Stimulated activated CD4-positive, alpha-beta T cell treated with anti-CD3 and anti-CD28 coated beads, TNF-alpha, amount 100 ng/mL, for 24 hours (primary cell): ENCODE measurements at places on chromosomes 5 and 9.

GRCh38 chr5:174777583-174777982 lies 53.2 kb downstream of the MSX2 start:
- no peak for DNase-seq

- DNase-seq: no peak
These were observed 172.3 kb upstream of the GNA14 start for GRCh38 chr9:77820293-77820954.

GRCh38 chr5:107979291-107979690 lies 308.6 kb upstream of the EFNA5 start:
- DNase-seq: no peak

- no peak for DNase-seq
These were observed 57.8 kb downstream of the TTC39B start for GRCh38 chr9:15249042-15249818.

DNA sequence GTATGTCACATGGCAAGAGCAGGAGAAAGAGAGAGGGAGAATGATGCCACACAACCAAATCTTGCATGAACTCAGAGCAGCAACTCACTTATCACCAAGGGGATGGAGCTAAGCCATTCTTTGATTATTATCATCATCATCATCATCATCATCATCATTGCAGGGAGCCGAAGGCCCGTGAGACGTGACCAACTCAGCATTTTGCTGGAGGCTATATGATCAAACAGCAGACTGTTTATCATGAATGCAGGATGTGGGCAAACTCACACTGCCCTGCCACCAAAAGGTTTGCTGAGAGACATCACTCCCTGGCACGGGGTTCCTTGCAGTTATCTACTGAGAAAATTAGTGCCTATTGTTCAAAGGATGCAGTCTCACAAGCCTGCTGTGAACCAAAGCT lies 8.6 kb upstream of the ZNF169 start:
- no peak for DNase-seq

DNA sequence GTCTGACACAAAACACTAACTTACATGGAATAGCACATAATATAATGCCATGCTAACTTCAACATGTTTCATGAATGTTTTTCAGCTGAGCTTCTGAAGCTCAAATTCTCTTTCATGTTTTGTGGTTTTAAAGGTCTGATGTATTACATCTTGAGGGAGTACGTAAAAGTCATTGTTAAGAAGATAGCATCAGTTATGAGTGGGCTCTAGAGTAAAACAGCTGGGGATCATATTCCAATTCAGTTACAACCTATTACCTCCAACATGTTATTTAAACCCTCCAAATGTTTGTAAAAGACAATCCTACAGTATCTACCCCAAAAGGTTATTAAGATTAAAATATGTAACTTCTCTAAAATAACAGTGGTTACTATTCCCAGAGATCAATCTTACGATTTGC lies 19.2 kb downstream of the CETN3 start:
- DNase-seq: no peak

GRCh38 chr9:117081641-117082317 lies 333.1 kb downstream of the ASTN2 start:
- DNase-seq: no peak

- DNase-seq: no peak
These were observed 16.8 kb downstream of the CTXN3 start for GRCh38 chr5:127665641-127666040.

DNA sequence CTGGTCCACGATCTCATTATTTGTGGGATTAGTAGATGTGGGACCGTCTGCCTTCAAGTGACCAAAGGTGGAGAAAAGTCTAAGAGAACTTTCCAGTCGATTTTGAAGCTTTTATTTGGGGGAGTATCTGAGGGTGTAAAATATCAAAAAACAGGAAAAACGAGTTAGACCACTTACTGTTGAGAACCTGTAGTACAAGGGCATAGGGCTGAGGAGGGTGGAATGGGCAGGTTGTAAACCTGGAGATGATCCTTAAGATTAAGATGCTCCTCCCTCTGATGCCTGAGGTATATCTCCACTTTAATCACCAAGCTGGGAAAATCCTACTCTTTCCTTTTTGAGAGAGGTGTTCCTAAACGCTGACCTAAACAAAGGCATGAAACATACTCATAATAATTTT lies 32.0 kb upstream of the GTF2H2C start:
- no peak for DNase-seq

DNA sequence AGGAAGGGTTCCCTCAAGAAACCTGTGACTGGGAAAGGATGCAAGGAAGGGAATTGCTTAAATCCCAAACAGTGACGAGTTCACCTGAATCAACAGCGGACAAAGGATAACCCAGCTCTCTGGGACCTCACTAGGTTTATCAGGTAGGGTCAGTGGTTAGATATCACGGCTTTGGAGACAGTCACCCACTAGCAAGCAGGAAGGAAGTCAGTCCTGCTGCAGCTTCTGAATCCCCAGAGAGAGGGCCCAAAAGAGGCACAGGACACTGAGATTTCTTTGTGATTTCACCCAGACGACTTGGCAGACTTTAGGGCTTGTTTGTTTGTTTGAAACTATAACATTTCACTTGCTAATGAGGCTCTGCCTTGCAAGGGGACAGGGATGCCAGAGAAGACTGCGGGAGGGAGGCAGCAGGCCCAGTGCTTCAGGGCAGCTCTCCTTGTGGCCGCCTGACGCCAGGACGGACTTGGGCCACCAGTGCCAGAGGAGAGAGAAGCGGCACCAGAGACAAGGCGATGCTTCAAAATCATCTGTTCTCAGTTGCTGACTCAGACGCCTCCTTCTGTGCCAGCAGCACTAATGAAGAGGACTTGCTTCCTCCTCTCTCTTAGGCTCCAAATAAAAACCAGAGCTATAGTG lies 275.6 kb upstream of the SLC30A5 start:
- no peak for DNase-seq

DNA sequence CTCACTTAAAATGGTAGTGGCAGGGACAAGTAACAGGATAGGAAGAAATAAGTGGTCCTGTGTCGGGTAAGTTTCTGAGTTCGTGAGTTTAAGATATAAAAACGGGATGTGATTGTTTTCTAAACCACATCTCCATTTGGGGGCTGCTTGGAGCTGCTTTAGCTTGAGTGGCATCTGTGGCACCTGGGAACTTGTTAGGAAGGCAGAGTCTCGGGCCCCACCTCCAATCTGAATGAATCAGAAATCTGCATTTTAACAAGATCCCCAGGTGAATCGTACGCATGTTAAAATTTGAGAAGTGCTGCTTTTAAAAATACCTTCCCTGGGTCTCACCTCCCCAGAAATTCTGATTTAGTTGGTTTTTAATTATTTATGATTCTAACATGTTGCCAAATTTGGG lies 78.1 kb downstream of the CDH6 start:
- DNase-seq: no peak

GRCh38 chr9:78150312-78150982 lies 85.4 kb upstream of the CEP78 start:
- no peak for DNase-seq

GRCh38 chr5:83726912-83727311 lies 6.3 kb upstream of the HAPLN1 start:
- DNase-seq: no peak

DNA sequence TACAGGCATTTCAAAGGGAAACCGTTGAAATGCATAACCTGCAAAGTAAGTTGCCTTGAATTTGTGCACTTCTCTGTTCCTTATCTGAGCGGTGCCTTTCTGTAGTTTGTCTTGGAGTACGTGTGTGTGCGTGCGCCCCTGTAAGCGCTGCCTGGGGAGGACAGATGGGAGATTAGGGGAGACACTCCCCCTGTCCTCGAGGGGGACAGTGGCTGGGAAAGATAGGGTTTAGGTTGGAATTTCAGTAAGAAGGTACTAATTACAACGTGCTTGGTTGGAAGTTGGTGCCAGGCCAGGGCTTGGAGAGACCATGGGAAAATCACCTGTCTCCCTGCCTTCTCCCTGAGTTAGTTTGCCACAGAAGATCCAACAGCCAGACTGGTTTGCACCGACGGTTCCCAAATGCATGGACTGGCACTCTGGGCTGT lies 73.2 kb downstream of the PIK3R1 start:
- no peak for DNase-seq

- DNase-seq: no peak
These were observed 12.2 kb upstream of the RAPGEF6 start for GRCh38 chr5:131647048-131647769.

- DNase-seq: no peak
These were observed 136.6 kb upstream of the DMAC1 start for GRCh38 chr9:7936163-7936562.

- no peak for DNase-seq
These were observed 14.4 kb upstream of the SYNPO start for GRCh38 chr5:150625831-150626746.

- no peak for DNase-seq
These were observed 8.4 kb downstream of the FLT4 start for GRCh38 chr5:180640861-180641565.

- DNase-seq: no peak
These were observed 141.5 kb downstream of the FSTL4 start for GRCh38 chr5:133470841-133471240.

DNA sequence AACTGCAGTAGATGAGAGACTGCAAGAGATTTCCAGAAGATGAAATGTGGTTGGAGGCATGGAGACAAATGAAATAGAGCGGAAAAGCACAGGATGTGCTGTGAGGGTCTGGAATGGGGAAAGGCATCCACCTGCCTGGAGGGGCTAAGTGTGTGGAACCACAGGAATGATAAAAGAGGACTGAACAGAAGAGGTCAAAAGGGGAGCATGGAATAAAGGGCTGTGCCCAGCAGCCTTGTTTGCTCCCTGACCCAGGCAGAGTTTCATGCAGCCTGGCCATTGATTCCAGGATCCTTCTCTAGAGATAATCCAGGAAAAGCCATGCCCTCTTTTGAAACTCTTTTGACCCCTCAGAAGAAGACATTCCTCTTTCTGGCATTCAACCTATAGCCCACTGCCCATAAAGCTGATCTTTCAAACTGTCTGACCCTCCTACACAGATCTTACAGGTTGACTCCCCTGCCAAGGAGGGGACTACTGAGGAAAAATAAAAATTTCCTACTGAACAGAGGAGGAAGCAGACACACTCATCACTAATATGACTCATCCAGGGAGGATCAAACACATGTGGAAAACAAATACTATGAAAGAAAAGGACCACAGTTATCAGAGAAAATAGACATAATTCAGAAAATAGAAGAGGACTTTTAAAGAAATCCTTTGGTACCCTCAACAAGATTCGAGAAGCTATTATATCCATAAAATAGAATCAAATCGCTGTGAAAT lies 273.5 kb upstream of the PCSK5 start:
- DNase-seq: no peak

DNA sequence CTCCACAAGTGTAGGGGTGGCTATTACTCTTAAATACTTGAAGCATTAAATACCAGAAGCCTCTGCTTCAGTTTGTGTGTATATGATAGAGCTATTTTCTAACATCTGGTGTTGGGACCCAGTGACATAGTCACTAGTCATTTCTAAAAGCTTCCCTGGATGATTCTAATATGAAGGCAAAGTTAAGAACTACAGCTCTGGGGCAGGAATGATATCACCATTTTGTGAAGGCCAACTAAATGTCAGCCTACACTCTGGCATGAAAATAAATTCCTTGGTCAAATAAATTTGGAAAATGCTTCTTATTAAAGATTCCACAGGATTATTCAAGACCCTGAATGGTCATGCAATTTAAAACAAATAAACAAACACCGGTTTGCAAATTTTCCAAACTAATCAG lies 197.7 kb downstream of the PLK2 start:
- DNase-seq: no peak

- no peak for DNase-seq
These were observed 1.1 kb downstream of the UGCG start for GRCh38 chr9:111897601-111898137.

DNA sequence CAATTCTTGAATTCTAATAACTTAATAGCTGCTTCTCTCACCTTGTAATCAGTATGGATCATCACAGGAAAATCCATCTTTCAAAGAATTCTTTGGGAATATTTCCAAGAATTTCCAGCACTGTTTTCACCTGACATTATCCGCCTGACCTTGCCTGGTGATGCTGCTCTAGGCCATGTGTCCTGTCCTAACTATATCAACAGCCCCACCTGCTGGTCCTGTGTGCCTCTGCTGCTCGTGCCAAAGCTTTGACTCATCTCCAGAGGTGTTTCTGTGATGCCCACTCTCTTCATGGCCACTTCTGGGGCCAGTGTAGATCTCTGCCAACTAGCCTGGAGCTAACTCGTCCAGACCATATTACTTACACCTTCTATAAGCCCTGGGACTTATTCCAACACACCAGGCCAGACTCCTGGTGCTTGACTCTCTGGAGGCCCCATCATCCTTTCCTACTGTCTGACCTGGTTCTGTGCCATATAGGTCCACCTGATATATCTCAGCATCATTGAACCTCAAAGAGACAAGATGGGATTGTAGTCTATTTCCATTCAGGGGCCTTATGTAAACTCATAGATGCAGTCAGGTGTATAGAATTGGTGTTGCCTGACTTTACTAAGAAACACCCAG lies 67.5 kb upstream of the CKMT2 start:
- DNase-seq: peak; percentile 64

DNA sequence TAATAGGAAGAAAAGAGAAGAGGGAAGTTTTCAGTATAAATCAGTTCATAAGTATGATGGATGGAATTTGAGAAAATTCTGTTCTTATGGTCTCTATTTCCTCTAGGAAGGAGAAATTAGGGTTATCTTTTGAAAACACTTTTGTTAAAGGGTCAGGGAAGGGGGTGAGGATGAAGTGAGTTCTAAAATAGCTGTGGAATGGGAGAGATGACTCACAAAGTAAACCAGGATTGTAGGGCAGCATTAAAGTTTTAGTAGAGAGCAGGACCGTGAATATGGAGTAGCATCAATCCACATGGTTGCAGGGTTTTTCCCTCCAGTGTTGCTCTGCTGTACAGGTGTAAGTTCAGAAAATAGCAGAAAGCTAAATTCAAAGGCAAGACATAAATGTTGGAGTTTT lies 32.4 kb downstream of the MUSK start:
- no peak for DNase-seq

DNA sequence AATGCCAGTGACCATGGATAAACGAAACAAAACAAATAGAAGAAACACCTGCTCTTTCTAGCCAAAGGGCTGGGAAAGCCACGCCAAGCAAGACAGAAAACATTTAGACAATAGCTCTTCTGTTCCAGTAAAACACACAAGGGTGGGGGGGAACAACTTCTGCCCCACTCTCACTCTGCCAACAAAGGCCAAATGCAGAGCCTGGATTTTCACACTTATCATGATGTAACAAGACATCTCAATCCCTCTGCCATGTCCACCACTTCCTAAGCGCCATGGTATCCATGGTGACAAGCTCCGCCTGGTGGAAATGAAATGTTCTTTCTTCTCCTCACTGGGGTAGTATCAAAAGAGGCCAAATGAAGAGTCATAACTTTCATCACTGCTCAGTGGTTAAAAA lies 60.6 kb downstream of the DRD1 start:
- DNase-seq: no peak

GRCh38 chr9:135788576-135789300 lies 86.8 kb downstream of the KCNT1 start:
- DNase-seq: no peak

GRCh38 chr9:135906291-135907005 lies 898 bp downstream of the CAMSAP1 start:
- no peak for DNase-seq

GRCh38 chr5:140883927-140884697 lies 2.2 kb downstream of the PCDHA13 start:
- DNase-seq: no peak

GRCh38 chr5:71011194-71011792 lies 13.8 kb downstream of the NAIP start:
- no peak for DNase-seq
